ENCODE measurements at places on chromosomes 12 and 14.

- no peak for DNase-seq
These were observed 725.0 kb upstream of the FLRT2 start for GRCh38 chr14:84804895-84805294.

- DNase-seq, result no peak
These were observed 2.1 kb downstream of the GNPTAB start for GRCh38 chr12:101828463-101829196.

- DNase-seq, result no peak
These were observed 259.9 kb upstream of the DDHD1 start for GRCh38 chr14:53412819-53413675.

- no peak for DNase-seq
These were observed 7.4 kb downstream of the TCP11L2 start for GRCh38 chr12:106309671-106310505.

GRCh38 chr12:83179999-83180398 is 493.3 kb downstream of the TMTC2 start:
- DNase-seq, result no peak

DNA sequence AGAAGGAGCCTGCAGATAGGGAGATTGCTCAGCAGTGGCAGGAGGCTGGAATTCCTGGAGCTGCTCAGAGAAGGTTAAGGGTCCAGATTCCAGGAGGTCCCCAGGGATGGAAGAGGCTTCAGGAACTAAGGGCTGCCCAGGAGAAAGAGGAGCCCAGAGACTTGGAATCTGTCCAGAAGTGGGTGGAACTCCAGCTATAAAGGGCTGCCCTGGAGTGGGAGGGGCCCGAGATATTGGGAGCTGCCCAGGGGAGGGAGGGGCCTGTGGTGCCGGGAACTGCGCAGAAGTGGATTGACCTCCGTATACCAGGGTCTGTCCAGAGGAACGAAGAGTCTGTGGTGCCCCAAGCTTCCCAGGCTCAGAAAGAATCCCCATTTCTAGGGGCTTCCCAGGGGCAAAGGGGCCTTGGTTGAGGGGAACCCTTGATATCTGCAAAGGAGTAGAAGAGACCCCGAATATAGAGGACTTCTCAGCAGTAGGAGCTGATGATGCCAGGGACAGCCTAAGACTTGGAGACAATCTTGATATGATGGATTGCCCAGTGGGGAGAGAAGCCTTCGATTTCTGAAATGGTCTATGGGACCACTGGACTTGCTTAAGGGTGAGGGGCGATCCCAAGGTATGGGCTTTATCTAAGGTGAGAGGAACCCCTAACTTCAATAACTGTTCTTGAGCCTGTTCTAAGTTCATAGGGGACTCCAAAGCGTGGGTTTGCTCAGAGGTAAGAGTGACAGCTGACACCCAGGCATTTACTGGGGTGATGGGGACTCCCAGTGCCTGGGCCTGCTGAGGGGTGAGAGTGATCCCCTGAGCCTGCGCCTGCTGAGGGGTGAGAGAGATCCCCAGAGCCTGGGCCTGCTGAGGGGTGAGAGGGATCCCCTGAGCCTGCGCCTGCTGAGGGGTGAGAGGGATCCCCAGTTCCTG is 45.0 kb downstream of the FAM186A start:
- DNase-seq, result no peak
